ENCODE measurements at places on chromosomes 11 and 22. TPM values are rescaled to one million over a fixed set of nuclear protein-coding genes. Genes with fewer than 3 reads are reported as not detected.

DNA sequence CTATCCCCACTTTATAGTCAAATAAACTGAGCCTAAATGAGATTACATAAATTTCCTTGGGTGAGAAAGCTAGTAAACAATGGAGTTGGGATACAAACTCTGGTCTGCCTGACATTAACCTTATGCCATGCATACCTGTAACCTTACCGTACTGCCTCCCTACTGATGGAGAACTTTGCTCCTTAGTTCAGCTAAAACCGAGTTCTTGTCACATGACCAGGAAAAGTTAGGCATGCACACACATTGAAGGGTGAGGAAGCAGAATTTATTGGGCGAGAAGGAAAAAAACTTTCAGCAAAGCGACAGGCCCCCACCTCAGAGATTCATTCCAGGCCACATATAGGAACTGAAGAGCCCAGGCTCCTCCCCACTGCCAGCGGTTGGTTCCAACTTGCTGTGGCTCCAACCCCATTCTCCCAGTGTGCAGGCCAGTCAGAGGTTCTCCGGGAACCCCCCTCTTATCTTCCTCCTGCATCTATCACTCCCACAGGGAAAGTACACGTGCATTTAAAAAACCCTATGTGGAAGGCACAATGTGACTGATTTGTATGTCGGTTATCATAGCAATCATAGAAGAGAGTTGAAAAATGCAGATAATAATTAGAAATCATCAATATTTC, 3.2 kb upstream of the PIWIL4 start:
- H3K4me1 ChIP-seq = no peaks in the 10 kb centered on the region
- no peak for DNase-seq
- no peak overlapping the region for H3K4me3 ChIP-seq
- H3K27ac ChIP-seq = no peak overlapping the region
- no peaks in the 10 kb centered on the region for H3K27me3 ChIP-seq

The VPREB3 gene
- total RNA-seq = not detected

- no peaks in the 10 kb centered on the region for H3K27me3 ChIP-seq
- DNase-seq = no peak
- no peak overlapping the region for H3K27ac ChIP-seq
These were observed 84.9 kb downstream of the CTTN start for GRCh38 chr11:70483077-70483861.

- H3K27ac ChIP-seq = no peak overlapping the region
- no peak for DNase-seq
- H3K4me1 ChIP-seq = peaks cover 38% of the 10 kb centered on the region
- H3K27me3 ChIP-seq = no peaks in the 10 kb centered on the region
These were observed 8.1 kb upstream of the MYH9 start for GRCh38 chr22:36395915-36396314.

All from activated CD4-positive, alpha-beta T cell treated with anti-CD3 and anti-CD28 coated beads, Interleukin-2, amount 10 ng/mL, durations not matched to agents 7 days and 5 days (primary cell).